ENCODE measurements at places on chromosomes 1 and 21.

GRCh38 chr1:84668185-84668584 lies 22.1 kb downstream of the SSX2IP start:
- no peak for DNase-seq

DNA sequence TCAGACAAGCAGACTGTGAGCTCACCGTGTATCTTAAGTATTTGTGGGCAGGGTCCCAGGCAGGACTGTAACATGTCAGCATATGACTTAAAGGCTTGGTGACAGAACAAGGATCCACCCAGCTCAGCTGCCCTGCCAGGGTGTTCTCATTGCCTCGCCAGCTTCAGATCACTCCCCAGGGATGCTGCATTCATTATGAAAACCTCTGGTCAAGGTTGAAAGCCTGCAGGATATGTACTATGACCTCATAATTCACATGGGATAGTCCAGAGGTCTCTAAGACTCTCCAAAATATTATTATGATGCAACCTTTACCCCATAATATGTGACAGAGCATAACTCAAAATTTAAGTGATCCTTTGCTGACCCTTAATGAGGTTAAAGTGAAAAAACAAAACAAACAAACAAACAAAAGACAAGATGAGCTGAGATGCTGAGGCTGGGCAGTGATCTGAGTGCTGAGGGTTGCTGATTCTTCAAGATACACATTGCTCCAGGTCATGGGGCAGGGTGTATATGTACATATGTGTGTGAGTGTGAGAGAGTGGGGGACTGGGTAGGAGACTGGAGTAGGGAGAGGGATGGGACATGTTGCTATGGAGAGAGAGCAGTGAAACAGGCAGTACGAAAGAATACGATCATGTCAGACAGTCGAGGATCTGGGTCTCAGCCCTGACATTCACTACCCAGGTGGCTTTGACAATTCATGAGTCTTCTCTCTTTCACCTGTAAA lies 98.8 kb upstream of the DUSP10 start:
- no peak for DNase-seq

DNA sequence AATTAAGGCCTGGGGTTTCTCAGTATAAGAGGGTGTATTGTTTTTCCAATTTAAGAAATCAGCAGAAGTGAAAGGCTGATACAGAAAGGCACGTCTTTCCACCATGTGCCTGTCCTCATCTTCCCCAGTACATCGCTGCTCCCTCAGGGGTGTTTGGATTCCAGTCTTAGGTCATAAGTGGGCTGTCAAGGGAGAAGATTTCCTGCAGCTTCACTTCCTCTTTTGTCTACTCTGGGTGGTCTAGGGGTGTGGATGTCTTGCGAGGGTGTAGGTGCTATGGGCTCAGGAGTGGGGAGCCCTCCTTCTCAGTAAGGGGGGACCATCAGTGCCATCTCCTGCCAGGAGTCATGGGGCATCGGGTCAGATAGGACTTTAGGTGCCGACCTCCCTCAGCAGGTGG lies 999.8 kb upstream of the NCAM2 start:
- DNase-seq: no peak

- DNase-seq: no peak
Measured at GRCh38 chr1:83571536-83571935, 427.4 kb downstream of the TTLL7 start.

GRCh38 chr1:94676686-94677085 lies 135.1 kb upstream of the F3 start:
- DNase-seq: no peak

- DNase-seq: peak; percentile 86
Measured at GRCh38 chr21:32403201-32403777, 9.2 kb upstream of the EVA1C start.

GRCh38 chr1:59697150-59697800 lies 117.5 kb upstream of the HOOK1 start:
- DNase-seq: no peak

GRCh38 chr1:65420590-65421350 lies at the start of the genes LEPR and LEPROT:
LEPR (plus strand) TSS chr1:65420668; CDS start chr1:65565566, 144,898 bp downstream.
LEPROT (plus strand) TSS chr1:65420668; CDS start chr1:65420725, 57 bp downstream.
- no peak for DNase-seq

DNA sequence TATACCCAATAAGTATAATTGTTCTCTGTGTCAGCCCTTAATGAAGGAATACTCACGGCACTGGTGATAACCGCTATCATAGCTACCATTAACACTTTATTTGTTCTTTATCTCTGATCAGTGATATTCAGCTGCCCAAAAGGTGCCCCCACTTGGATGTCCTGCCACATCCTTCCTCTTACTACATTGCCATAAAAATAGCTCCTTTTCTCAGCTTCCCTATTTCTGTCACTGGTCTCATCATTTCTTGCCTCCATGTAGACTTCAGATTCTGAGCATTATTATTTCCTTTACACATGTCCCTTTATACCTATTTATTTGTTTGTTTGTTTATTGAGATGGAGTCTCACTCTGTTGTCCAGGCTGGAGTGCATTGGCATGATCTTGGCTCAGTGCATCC lies 2.7 kb upstream of the RAB29 start:
- DNase-seq: peak; percentile 28

- no peak for DNase-seq
Measured at GRCh38 chr1:3042481-3042880, 21.2 kb downstream of the ACTRT2 start.

DNA sequence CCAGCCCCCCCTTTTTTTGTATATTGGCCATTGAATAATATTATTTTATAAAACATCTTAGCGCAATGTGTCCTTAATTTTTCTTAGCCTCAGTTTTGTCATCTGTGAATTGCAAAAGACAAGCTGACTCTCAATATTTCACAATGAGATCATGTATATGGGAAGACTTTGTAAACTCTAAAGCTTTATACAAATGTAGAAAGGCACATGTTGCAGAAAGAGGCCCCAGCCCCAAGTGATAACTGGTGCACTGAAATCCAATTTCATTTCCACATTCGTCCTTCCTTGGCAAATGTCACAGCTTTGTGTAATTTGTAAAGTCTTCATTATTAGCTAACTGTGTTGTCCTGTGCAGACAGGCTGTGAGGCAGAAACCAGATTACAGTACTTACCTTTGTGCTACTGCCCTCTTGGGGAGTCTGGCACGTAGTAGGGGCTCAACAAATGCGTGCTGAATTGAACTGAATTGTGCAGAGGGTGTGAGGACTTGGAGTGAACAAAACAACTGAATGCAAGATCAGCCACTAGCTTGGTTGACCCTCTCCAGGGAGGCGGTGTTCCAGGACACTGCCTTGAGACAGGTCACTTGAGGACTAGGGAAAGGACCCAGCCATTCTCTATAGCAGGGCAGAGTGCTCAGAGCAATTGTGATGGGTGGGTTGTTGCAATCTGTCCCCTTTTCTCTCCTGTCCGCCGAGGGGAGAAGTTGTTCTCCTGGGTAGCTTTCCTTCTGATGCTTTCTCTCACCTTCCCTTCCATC lies 74.6 kb downstream of the LMO4 start:
- no peak for DNase-seq

- DNase-seq: no peak
Measured at GRCh38 chr1:208084220-208084619, 160.0 kb downstream of the PLXNA2 start.

DNA sequence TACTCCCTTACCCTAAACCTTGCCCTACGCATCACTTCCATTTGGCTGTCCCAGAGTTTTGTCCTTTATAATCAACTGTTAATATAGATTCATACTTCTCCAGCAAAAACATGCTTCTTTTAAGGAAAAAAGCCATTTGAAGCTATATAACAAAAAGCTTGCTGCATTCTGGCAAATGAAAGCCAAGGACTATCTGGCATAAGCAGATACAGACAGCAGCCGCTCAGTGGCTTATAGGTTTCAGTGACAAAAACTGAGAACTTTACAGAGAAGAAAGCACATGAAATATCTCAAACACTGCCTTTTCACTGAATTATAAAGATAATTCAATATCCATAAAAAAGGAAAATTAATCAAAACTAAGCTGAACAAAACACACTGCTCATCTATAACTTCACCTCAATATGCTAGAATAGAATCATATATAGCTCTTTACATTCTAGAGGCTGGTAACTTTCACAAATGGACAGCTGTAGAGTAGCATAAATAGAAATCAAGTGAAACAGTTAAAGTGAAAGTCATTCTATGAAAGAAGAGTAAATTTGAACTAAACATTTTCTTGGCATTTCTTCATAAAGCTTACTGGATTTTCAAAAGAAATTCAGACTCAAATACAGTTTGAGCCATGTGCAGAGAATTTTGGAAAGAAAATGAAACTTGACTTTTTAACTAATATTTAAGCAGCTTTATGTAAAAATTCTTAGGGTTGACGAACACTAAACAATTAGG lies 19.6 kb downstream of the CDC42BPA start:
- DNase-seq: no peak

DNA sequence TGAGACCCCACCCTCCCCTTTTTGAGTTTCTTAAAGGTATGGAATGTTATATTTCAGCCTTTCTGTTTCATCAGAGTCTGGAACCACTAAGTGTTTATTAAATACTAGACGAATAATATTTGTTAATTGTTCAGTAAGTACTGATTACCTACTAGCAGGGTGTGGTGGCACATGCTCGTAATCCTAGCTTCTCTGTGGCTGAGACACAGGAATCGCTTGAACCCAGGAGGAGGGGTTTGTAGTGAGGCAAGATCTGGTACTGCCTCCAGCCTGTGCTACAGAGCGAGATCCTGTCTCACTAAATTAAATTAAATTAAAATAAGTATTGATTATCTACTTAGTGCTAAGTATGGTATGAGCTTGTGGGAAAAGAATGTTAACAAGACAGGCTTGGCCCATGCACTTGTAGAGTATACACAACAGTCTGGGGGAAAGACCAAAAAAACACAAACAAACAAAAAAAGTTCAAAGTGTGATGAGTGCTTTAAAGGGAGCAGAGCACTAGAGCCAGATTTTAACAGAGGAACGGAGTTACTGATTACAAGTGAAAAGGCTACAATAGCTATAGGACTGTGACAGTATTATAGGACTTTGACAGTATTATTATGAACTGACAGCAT lies 2.4 kb downstream of the CEPT1 start:
- DNase-seq: no peak

- DNase-seq: no peak
Measured at GRCh38 chr1:210769473-210769872, 364.5 kb downstream of the KCNH1 start.

DNA sequence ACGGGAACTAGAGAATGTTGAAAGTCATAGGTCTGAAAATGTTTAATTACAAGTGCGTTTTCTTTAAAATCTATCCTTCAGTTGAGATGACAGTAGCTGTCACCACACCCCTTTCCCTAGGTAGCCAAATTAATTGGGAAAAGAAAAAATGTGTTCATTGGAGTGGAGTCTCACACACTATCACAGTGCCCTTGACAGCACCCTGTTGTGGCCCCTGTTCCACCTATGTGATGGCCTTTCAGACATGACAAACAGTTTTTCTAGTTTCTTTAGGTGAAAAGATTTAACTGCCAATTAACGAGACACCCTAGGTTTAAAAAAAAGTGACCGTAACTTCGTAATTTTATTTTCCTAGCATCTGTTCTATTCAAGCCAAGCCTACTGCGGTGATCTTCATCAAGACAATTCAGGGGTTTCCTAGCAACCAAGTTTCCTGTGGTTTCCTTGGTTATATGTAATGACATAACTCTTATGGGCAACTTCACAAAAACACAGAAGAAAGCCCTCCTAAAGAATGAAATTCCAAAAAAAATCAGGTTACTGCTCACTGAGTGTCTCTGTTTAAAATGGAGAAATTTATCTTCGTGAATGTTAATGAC lies 298.3 kb downstream of the PDE4B start:
- DNase-seq: no peak

- no peak for DNase-seq
Measured at GRCh38 chr1:217813031-217813430, 181.9 kb downstream of the SPATA17 start.

DNA sequence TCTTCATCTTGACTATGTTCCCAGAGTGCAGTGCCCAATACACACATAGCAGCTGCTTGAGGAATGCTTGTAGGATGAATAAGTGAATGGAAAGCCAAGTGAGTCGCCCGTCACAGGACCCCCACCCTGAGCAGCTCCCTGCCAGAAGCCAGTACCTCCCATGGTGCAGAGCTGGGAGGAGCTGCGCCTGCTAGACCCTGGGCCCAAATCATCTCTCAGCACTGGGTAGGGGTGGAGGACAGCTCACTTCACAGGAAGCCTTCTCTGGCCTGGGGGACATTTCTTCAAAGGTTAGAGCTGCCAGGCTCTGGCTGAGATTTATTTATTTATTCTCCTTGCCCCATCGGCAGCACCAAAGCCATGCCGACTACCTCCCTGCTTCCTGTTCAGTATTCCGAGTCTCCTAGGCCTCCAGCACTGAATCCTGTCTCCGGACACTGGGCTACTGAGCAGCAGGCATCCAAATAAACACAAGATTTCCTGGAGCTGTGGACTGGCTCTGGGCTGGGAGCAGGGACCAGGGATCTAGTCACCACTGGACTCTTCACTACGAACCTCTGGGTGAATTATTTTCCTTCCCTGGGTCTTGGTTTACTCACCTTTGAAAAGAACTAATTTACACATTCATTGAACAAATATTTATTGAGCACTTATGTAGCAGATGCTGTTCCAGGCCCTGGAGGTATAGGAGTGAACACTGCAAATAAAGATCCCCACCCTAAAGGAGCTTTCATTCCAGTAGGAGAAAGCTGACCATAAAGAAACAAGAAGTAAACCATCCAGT lies 187.7 kb downstream of the TRABD2B start:
- no peak for DNase-seq

DNA sequence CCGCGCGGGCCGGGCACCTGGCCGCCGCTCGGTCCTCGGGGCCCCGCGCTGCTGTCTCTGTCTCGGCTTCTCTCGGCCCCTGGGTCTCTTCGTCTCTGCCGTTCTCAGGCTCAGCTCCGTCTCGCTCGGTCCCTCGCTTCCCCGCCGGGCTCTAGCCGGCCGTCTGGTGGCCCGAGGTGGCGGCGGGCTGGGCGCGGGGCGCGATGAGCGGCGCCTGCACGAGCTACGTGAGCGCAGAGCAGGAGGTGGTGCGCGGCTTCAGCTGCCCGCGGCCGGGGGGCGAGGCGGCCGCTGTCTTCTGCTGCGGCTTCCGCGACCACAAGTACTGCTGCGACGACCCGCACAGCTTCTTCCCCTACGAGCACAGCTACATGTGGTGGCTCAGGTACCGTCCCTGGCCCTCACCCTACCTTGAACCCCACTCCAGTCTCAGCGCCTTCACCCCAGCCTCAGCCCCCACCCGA lies 355 bp downstream of the SHISAL2A start:
- no peak for DNase-seq

- no peak for DNase-seq
Measured at GRCh38 chr1:202623075-202623474, 87.2 kb downstream of the SYT2 start.

DNA sequence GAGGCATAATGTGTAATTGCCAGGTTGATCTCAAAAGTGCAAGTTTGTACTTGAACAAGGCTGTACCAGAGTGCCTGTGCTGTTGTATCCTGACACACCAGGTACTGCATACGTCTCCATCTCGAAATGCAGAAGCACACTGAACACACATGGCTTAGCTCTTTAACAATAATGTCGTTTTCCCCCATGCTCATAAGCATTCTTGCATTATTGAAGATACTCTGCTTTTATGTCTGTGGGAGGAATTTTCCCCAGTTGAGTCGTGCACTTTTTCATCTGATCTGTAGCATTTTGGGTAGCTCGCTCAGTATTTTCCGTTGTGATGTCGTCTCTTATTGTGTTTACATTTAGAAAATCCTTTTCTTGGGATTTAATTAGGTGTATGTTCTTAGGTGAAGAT lies 98.7 kb downstream of the PCBP3 start:
- no peak for DNase-seq

GRCh38 chr21:23401278-23401677 lies 2206.0 kb downstream of the MRPL39 start:
- DNase-seq: no peak

- peak; percentile 78 for DNase-seq
Measured at GRCh38 chr1:22814176-22815042, 103.8 kb downstream of the EPHB2 start.

All from Ammon's horn (tissue), 1 donor.